ENCODE measurements at places on chromosomes 1 and 21.

- no peak for DNase-seq
These were observed 411.8 kb upstream of the DAB1 start for GRCh38 chr1:57835620-57836019.

GRCh38 chr1:22031214-22031962, 21.1 kb upstream of the CDC42 start:
- no peak for DNase-seq

DNA sequence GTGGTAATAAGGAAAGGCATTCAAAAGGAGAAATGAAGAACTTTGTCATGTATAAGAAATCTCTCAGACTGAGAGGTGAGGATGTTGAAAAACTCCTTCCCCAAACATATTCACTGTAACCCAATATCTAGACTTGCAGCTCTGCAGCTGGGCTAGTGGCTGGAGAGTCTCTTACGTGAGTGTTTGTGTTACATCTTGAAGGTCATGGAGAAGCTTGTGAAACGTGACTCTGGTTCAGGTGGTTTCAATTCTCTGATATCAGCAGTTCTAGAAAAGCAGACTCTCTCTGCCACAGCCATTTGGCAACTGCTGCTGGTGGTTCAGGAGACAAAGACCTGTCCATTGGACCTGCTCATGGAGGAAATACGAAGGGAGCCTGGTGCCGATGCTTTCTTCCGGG, 55.0 kb upstream of the EPHA8 start:
- DNase-seq = no peak

- DNase-seq = no peak
These were observed 23.3 kb upstream of the LYPD8 start for GRCh38 chr1:248778906-248779305.

GRCh38 chr1:91687452-91687851, 186.8 kb downstream of the CDC7 start:
- no peak for DNase-seq

DNA sequence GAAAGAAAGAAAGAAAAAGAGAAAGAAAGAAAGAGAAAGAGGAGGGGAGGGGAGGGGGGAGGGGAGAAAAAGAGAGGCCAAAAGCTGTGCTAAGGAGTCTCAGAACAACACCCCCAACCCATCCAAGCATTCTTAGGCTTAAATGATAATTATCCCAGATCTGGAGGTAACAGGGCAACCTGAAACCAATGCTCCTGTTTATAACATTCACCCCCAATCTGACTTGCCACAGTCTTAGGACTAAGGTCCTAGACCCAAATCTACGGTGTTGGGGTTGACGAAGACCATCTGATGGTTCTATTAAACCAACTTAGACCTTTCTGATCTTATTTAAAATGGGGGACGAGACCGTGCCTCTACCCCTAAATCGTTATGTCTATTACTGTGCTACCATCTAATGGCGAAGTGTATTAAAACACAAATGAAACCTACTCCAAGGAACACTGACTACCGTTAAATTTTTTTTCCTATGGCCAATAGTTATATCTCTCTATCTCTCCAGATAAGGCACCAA, 119.3 kb upstream of the CDC42BPA start:
- no peak for DNase-seq

GRCh38 chr1:223820515-223820858, 25.3 kb downstream of the TP53BP2 start:
- DNase-seq = no peak

DNA sequence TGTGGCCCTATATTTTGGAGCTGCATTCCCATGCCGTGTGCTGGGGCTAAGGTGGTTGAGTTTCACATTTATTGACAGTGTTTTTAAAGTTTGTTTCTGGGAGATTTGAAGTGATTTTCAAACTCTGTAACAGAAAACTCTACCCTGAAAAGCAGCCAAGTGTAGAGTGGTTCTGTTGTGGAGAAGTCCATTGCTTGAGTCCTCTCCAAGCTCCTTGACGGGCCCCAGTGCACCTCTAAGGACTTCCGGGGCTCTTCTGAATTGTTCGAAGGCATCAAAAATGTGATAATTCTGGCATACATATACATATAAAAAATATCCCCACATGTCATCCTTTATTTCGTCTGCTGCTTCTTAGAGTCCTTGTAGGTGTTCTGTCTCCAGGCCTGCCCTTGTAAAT, 5.0 kb downstream of the MYOCOS start:
- DNase-seq = no peak

- no peak for DNase-seq
These were observed 43.1 kb upstream of the TNFSF18 start for GRCh38 chr1:173093691-173094445.

DNA sequence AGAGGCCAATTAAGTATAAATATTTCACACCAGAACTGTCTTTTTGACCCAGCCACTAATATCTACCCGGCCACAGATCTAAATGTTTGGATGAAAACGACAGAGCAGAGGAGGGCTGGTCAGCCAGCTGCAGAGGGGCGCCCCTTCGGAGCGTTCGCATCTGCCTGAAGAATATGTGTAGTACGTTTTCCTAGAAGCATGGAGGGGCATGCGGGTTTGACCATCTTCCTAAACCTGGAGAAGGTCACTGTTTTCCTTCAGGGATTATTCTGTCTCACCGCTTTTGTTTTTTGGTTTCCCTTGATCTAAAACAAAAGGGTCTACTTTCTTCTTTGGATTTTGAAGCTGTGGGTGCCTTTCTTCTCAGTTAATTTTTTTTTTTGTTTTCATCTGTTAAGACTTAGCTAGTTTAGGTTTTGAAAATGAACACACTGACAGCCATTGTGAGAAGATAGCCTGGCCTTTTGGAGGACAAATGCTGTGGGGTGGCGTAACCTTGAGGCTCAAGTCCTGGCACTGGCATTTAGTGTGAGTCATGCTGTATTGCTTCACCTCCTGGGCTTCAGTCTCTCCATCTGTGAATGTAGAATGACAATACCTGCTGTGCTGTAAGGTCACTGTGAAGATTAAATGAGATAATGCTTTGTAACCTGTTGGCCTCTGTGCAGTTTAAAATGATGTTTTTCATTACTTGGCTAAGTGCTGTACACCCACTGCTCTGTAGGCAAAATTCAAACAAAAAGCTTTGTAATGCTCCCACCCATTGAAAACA, 74.1 kb upstream of the IRF2BP2 start:
- peak; percentile 8 for DNase-seq

DNA sequence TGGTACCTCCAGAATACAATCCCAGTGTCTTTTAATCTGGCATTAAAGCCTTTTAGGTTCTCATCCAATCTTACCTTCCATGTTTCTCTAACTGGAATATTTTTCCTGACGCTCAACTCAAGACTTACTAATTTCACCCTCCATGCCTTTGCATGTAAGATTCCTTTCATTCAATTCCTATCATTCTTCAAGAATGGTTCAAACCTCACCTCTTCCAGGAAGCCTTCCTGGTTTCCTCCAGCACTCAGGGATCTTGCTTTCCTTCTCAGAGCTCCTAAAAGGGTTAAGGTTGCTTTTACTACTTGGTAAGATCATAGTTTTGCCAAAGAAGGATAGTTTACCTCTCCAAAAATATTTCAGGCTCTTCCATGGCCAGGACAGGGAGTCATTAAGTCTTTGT, 91.2 kb upstream of the CACNA1E start:
- DNase-seq = no peak

DNA sequence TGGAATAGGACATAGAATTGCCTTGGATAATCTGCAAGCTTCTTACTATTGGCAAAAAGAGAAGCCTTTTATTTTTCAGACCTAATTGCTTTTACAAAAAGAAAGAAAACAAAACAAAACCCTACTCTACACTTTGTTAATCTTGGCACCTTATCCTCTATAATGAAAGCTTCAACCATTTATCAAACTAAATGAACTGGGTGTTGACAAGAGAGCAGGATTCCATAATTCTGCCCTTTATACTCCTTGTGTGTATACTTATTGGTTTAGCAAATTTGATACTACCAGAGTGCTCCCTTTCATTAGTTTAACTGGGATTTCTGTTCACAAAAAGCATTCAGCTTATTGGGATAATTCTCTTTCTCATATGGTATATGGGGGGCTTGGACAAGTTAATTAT, 3.0 kb upstream of the TMCC2 start:
- no peak for DNase-seq

GRCh38 chr21:40021558-40022351, 154.5 kb downstream of the PCP4 start:
- DNase-seq = no peak

DNA sequence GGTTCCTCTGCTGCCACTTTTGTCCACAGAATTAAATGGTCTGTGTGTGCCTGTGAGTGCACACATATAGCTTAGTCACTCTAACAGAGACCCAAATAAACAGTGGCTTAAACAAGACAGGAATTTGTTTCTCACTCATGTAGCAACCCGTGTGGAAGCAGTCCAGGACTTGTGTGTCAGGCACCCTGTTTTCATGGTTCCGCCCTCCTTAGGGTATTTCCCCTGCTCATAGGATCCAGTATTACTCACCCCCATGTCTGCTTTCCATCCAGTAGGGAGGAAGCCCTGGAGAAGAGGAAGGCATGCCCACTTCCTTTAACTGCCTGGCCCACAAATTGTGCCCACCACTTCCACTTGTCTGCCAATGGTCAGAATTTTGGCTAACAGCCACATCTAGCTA, 41.3 kb upstream of the TACSTD2 start:
- DNase-seq = peak; percentile 82

GRCh38 chr1:171426645-171427044, 58.7 kb upstream of the PRRC2C start:
- no peak for DNase-seq

DNA sequence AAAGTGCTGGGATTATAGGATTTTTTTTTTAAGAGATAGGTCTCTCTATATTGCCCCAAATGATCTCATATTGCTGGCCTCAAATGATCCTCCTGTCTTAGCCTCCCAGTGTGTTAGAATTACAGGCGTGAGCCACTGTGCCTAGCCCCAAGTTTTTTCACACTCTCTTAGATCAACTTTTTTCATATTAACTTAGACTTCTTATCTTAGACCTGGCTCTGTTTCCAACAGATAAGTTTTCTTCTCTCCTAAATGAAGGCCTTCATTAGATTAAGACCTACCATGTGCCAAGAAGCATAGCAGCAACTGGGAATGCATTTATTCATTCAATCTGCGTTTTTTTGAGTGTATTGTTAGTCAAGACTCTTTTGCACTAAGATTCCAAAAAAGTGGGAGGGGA, 20.2 kb upstream of the HTR1D start:
- DNase-seq = no peak

- no peak for DNase-seq
These were observed 976.1 kb downstream of the LTN1 start for GRCh38 chr21:28016571-28016970.

DNA sequence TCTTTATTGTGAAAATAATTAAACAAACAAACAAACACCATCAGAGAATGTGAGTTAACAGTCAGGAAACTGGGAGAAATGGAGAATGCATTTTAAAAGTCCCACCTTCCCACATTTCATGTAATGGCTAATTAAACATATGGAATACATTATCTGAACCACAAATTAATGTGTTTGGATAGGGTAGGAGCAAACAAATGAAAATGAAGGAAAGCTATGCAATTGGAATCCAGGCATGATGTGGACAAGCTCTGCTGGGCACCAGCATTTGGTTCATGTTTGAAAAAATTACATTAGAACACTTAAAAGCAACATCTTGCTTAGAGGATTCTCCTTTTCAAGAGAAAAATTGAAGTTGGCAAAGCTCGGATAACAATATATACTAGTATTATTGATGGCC, 628.1 kb downstream of the LMO4 start:
- no peak for DNase-seq

DNA sequence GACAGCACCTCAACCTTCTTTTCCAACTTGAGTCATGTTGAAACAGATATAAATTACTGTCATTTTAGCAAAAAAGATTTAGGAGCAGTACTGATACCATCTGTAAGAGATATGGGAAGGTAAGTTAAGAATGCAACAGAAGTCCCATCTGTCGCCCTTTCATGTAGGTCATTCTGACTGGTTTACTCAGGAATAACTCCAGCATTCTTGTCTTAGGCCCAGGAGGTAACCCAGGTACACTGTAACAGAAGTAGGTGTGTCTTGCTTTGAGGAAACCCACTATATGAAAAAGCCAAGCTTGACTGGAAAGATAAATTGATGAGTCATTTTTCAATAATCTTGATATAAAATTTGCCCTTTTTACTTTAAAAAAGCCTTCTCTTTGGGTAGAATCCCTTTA, 35.4 kb downstream of the PGM1 start:
- no peak for DNase-seq

DNA sequence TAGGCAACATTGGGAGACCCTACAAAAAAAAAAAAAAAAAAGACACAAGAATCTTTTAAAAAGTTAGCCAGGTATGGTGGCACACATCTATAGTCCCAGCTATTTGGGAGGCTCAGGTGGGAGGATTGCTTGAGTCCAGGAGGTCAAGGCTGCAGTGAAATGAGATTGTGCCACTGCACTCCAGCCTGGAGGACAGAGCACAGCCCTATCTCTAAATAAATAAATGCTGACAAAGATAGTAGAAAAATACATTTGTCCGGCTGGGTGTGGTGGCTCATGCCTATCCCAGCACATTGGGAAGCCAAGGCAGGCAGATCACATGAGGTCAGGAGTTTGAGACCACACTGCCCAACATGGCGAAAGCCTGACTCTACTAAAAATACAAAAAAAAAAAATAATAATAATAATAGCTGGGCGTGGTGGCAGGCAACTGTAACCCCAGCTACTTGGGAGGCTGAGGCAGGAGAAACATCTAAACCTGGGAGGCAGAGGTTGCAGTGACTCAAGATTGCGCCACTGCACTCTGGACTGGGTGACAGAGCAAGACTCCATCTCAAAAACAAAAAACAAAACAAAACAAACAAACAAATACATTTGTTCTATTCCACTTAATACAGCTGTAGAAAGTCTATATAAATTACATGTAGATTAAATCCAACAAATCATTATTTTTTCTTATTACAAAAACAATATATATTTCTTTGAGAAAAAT, 48.5 kb downstream of the PHACTR4 start:
- DNase-seq = no peak

GRCh38 chr1:159743651-159744410, 29.4 kb upstream of the CRP start:
- DNase-seq = no peak

DNA sequence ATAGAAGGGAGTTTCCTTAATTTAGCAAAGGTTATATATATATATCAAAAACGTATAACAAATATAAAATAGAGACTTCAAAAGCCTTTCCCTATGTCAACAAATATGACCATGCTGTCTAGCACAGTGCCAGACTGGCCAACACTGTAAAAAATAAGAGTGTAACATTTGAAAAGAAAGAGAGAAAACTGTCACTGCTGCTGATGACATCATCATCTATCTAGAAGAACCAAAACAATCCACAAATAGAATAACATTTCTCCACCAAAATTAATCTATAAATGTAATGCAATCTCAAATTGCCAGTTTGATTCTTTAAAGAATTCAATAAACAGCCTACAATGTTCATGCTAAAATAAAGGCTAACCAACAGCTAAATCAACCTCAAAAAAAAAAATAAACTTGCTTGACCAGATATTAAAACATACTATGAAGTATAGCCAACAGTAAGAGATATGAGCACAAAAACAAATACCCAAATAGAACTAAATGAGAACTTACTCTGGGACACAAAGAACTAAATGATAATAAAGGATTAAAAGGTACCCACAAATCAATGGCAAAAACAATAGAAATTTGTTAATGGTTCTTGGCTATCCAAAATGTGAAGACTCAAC, 50.2 kb downstream of the ENAH start:
- no peak for DNase-seq

- DNase-seq = no peak
These were observed 125.9 kb downstream of the HFM1 start for GRCh38 chr1:91278754-91279153.
